ENCODE measurements at places on chromosomes 7 and 10.
A peak's percentile ranks its signal among the peaks of the same experiment; 100 is the strongest.

- H3K36me3 ChIP-seq, result peaks cover under 1% of the 10 kb centered on the region
- H3K4me3 ChIP-seq, result no peak overlapping the region
- H3K27ac ChIP-seq, result no peak overlapping the region
These were observed 79.2 kb upstream of the ABI1 start for GRCh38 chr10:26939962-26940354.

DNA sequence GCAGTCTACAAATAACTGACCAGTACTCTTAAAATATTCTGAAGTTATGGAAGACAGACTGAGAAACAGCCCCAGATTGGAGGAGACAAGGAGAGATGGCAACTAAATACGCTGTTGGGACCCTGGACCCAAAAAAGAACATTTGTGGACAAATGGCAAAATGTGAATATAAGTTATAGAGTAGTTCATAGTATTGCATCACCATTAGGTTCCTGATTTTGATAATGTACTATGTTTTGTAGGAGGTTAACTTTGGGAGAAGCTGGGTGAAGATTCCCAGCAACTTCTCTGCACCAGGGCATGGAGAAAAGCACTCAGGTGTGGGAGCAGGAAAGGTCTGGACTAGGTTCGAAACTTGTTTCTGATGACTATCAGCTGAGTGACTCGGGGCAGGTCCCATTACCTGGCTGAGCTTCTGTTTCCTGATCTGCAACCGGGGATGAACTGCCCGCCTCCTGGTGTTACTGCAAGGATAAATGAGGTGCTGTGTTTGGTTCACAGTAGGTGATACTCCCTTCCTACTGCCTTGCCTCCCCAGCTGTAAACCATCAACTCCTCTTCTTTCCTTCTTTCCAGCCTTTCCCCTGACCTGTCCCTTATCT lies 48.2 kb downstream of the EEPD1 start:
- H3K36me3 ChIP-seq, result no peaks in the 10 kb centered on the region
- DNase-seq, result no peak
- H3K4me1 ChIP-seq, result peaks cover 13% of the 10 kb centered on the region
- no peak overlapping the region for H3K27ac ChIP-seq
- no peak overlapping the region for H3K4me3 ChIP-seq
- H3K27me3 ChIP-seq, result no peaks in the 10 kb centered on the region

GRCh38 chr7:71312755-71313490 lies 181.0 kb downstream of the GALNT17 start:
- H3K4me3 ChIP-seq, result no peak overlapping the region
- no peak for DNase-seq
- H3K4me1 ChIP-seq, result no peaks in the 10 kb centered on the region
- no peak overlapping the region for H3K27ac ChIP-seq
- H3K36me3 ChIP-seq, result peaks cover 4% of the 10 kb centered on the region

DNA sequence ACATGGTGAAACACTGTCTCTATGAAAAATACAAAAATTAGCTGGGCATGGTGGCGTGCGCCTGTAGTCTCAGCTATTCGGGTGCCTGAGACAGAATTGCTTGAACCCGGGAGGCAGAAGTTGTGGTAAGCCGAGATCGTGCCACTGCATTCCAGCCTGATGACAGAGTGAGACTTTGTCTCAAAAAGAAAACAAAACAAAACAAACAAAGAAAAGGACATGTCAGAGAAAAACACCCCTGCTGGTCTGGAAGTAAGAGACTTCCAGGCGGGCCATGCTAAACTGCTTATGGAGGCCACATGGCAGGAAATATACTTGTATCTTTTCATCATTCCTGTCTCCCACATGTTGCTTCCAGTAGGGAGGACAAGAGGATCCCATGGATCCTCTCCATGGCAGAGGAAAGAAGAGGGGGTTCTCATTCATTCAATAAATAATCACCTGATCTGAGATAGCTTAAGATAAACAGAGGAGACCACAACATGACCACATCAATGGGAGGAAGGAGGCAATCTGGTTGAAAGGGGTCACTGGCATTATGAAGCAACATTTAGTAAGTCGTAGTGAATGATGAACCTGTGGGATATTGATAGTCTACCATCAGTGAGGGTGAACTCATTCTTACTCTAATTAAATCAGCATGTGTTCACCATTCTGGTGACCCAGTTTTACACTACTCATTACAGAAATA lies 60.5 kb upstream of the ZNF138 start:
- peaks cover 27% of the 10 kb centered on the region for H3K36me3 ChIP-seq
- no peaks in the 10 kb centered on the region for H3K4me1 ChIP-seq
- no peak overlapping the region for H3K27ac ChIP-seq
- DNase-seq, result no peak
- H3K4me3 ChIP-seq, result no peak overlapping the region

GRCh38 chr10:14382531-14382930 lies 51.8 kb upstream of the FRMD4A start:
- no peaks in the 10 kb centered on the region for H3K27me3 ChIP-seq
- no peak for DNase-seq
- H3K36me3 ChIP-seq, result no peaks in the 10 kb centered on the region
- H3K4me1 ChIP-seq, result peaks cover 38% of the 10 kb centered on the region
- H3K4me3 ChIP-seq, result no peak overlapping the region
- no peak overlapping the region for H3K27ac ChIP-seq

DNA sequence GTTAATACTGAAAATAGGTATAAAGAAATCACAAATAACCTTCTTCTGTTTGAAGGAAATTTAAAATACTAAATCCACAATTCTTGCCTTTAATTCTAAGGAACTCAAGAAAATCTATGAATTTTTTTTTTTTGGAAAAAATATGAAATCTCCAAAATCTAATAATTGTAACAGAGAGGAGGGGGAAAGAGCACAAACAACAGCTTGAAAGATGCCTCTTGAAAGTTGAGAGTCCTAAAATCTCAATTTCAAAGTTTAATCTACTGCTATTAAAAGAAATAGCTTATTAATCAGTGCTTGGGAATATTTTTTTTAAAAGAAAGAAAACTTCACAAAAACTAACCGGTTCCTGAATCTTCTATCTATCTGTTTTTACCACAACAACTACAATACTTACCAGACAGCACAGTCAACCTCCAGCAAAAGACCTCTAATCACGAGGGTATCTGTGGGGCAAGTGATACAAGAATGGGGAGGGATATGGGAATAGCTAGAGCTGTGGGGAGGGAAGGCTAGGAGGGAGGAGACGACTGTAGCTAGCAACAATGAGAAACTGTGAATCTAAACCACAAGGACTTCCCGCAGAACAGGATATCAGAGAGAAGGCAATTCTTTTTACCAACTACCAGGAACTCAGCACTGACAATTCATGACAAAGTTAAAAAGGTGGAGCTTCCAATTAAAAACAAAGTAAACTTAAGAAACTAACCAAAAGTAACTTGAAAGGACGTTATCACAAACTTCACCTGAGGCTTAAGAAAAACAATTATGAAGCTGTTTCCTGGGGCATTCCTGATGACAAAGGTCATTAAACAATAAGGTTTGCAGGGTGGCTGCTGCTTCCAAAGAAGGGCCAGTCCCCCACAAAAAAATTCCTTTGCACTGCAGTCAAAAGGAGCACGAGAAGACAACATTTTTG lies at the start of gene USP54:
Gene USP54 (minus strand): TSS at position 462 of the 919 bp plus-strand sequence. CDS start 15,684 bp downstream, outside the sequence.
- H3K27ac ChIP-seq, result peak within 1 kb of the TSS; percentile 91
- no peaks in the 10 kb centered on the region for H3K27me3 ChIP-seq
- no peak for DNase-seq
- peaks cover 8% of the 10 kb centered on the region for H3K4me1 ChIP-seq
- H3K4me3 ChIP-seq, result peak within 1 kb of the TSS; percentile 74
- H3K36me3 ChIP-seq, result no peaks in the 10 kb centered on the region

DNA sequence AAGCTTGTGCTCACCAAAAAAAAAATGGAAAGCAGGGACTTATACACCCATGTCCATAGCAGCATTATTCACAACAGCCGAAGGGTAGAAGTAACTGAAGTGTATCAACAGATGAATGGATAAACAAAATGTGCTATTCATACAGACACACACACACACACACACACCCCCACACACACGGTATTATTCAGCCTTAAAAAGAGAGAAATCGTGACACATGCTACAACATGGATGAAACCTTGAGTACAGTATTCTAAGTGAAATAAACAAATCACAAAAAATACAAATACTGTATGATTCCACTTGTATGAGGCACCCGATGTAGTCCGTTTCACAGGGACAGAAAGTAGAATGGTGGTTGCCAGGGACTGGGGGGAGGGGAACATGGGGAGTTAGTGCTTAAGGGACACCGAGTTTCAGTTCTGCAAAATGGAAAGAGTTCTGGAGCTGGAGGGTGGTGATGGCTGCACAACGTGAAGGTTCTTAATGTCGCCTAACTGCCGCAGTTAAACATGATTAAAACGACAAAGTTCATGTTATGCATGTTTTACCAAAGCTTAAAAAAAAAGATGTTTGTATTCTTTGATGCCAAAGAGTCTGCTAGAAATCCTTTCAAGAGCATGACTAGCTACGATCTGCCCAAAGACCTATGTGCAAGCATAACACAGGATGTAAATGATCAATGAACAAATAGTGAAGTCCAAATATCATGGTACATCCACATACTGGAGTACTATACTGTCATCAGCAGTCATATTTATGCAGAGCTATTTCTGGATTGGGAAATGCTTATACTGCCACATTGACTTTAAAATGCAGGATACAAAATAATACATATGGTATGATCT lies 7.2 kb downstream of the TNS3 start:
- H3K27me3 ChIP-seq, result no peaks in the 10 kb centered on the region
- peaks cover 83% of the 10 kb centered on the region for H3K4me1 ChIP-seq
- DNase-seq, result no peak
- H3K27ac ChIP-seq, result no peak overlapping the region

- H3K4me1 ChIP-seq, result peaks cover 27% of the 10 kb centered on the region
- H3K27ac ChIP-seq, result peak overlapping the region; percentile 62
- H3K36me3 ChIP-seq, result peaks cover 57% of the 10 kb centered on the region
- no peak overlapping the region for H3K4me3 ChIP-seq
These were observed 22.1 kb downstream of the STAMBPL1 start for GRCh38 chr10:88901984-88902789.

- H3K36me3 ChIP-seq, result no peaks in the 10 kb centered on the region
- peaks cover 1% of the 10 kb centered on the region for H3K4me1 ChIP-seq
- DNase-seq, result no peak
- no peaks in the 10 kb centered on the region for H3K27me3 ChIP-seq
These were observed 240.8 kb downstream of the CDK14 start for GRCh38 chr7:90836937-90837336.

- H3K36me3 ChIP-seq, result no peaks in the 10 kb centered on the region
- no peak for DNase-seq
- no peak overlapping the region for H3K4me3 ChIP-seq
- H3K27me3 ChIP-seq, result no peaks in the 10 kb centered on the region
- H3K27ac ChIP-seq, result no peak overlapping the region
These were observed 564.1 kb downstream of the ATRNL1 start for GRCh38 chr10:115657161-115657860.

DNA sequence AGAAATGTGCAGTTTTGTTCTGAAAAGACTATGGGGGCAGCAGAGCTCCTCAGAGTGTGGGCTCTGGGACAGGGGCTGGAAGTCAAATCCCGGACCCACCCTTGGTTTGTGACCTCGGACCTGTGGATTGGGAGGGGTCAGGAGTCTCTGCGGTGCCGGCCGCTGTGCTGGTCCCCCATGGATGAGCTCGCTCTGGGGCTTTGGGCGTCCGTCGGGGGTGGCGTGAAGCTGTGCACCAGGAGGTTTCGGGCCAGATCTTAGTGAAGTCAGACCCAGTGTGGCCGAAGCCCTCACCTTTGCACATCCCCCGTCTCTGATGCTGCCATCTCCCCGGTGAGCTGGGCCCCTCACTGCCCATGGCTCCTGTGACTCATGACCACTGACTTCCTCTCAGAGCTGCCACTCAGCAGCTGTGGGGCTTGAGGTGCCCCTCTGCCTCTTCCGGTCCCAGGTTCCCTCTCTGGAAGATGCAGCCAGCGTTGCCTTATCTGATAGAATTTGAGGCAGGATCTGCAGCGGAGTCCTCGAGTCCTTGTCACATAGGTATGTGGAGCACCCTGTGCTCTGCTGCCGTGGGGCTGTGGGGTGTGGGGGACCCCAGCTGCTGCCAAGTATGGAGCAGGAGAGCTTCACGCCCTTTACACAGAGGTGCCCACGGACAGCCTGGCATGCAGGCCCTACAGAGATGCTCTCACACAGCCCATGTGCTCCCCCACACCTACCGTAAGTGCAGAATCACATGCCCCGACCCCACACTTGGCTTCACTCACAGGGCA lies 11.4 kb upstream of the SCART1 start:
- DNase-seq, result no peak
- peaks cover 6% of the 10 kb centered on the region for H3K36me3 ChIP-seq
- H3K4me1 ChIP-seq, result peaks cover 32% of the 10 kb centered on the region
- H3K27ac ChIP-seq, result peak overlapping the region; percentile 71
- H3K4me3 ChIP-seq, result no peak overlapping the region

DNA sequence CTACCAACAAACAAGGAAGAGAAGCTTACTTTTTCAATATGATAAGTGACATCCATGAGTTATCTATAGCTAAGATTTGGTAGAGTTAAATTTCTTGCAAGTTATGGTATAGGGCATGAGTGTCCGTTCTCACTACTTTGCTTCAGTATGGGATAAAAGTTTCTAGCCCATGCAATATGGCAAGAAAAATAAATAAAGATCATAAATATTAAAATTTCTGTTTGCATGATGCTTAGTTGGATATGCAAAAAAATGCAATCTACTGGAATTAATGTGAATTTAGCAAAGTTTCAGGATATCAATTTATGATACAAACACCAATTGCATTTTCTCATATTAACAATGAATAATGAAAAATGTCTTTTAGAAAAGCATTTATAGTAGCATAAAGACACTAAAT lies 148.7 kb upstream of the ADARB2 start:
- H3K4me1 ChIP-seq, result no peaks in the 10 kb centered on the region
- H3K27ac ChIP-seq, result no peak overlapping the region
- no peak overlapping the region for H3K4me3 ChIP-seq
- DNase-seq, result no peak

GRCh38 chr7:151003572-151003971 lies 12.8 kb downstream of the NOS3 start:
- peaks cover 2% of the 10 kb centered on the region for H3K27me3 ChIP-seq
- no peak for DNase-seq
- H3K4me3 ChIP-seq, result no peak overlapping the region

GRCh38 chr7:1621718-1622117 lies 48.4 kb upstream of the ELFN1 start:
- no peaks in the 10 kb centered on the region for H3K36me3 ChIP-seq
- peaks cover 4% of the 10 kb centered on the region for H3K27me3 ChIP-seq
- H3K4me1 ChIP-seq, result peaks cover 6% of the 10 kb centered on the region
- no peak overlapping the region for H3K4me3 ChIP-seq
- DNase-seq, result no peak

GRCh38 chr10:59126991-59127390 lies 49.5 kb upstream of the PHYHIPL start:
- no peaks in the 10 kb centered on the region for H3K4me1 ChIP-seq
- H3K27ac ChIP-seq, result no peak overlapping the region
- no peaks in the 10 kb centered on the region for H3K27me3 ChIP-seq
- H3K4me3 ChIP-seq, result no peak overlapping the region

DNA sequence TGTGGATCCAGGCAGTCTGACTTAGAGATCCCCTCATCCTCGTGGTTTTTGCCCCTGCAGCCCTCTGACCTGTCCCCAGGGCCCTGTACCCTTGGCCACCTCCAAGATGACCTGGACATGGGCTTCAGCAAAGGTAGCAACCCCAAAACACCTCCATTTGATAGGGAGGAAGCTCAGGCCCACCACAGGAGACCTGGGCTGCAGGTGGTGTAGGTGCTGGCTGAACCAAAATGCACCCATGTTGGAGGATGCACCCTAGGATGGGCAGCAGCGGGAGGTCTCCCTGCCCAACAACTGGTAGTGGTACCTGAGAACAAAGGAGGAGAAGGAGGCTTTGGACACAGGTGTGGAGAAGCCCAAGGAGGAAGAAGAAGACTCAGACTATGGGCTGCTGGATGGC lies 188.7 kb downstream of the ZNF716 start:
- no peak overlapping the region for H3K27ac ChIP-seq
- no peaks in the 10 kb centered on the region for H3K4me1 ChIP-seq
- H3K36me3 ChIP-seq, result no peaks in the 10 kb centered on the region
- no peak for DNase-seq

- no peak for DNase-seq
- H3K4me1 ChIP-seq, result no peaks in the 10 kb centered on the region
- no peaks in the 10 kb centered on the region for H3K27me3 ChIP-seq
These were observed 82.4 kb upstream of the SLC13A1 start for GRCh38 chr7:123282181-123282580.

All from naive thymus-derived CD8-positive, alpha-beta T cell (primary cell).